ENCODE measurements at places on chromosomes 3 and 15.
A peak's percentile ranks its signal among the peaks of the same experiment; 100 is the strongest.

GRCh38 chr3:36417237-36417636 is 36.9 kb downstream of the STAC start:
- DNase-seq = no peak

- no peak for DNase-seq
These were observed 155.6 kb downstream of the GOLGA6L4 start for GRCh38 chr15:84391191-84391590.

DNA sequence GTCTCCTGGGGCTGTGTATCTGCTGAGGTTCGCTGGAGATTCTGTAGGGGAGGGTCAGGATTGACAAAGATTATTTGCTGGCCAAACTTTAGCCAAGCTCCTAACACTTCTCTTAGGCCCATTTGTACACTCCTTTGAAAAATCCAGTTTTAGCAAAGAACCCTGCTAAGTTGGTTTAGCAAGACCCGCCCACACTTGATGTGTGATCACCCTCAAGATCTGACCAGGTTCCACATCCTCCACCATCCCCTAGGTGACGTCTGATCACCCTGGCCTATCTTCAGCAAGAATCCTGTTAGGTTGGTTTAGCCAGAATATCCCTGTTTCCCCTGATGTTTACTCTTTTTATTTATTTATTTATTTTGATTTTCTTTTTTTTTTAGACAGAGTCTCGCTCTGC is 14.8 kb upstream of the SLC35G2 start:
- no peak for DNase-seq

DNA sequence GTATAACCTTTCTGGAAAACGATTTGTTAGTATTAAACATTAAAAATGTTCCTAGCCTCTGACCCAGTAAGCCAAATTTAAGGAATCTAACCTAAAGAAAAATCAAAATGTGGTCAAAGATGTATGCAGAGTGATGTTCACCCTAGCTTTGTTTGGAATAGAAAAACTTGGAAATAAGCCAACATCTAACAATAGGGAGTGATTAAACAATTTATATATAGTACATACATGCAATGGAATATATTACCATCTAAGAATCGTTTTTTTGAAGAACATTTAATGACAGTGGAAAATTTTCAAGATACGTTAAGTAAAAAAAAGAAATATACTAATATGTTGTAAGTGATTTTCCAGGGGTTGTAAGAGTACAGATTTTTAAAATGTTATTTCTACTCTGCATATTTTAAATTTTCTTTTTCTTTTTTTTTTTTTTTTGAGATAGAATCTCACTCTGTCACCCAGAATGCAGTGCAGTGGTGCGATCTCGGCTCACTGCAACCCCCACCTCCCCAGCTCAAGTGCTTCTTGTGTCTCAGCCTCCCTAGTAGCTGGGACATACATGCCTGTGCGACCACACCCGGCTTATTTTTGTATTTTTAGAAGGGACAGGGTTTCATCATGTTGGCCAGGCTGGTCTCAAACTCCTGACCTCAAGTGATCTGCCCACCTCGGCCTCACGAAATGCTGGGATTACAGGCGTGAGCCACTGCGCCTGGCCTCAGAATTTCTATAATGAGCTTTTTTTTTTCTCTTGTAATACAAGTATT is 54.9 kb downstream of the ANP32A start:
- no peak for DNase-seq

- DNase-seq = no peak
These were observed 43.6 kb downstream of the SST start for GRCh38 chr3:187626581-187626980.

GRCh38 chr15:41935566-41936020 is 36.8 kb downstream of the EHD4 start:
- no peak for DNase-seq

GRCh38 chr3:25820366-25820765 is 30.5 kb downstream of the OXSM start:
- DNase-seq = peak; percentile 11

- peak; percentile 32 for DNase-seq
These were observed 46.2 kb downstream of the DENND6A start for GRCh38 chr3:57646723-57647122.

- no peak for DNase-seq
These were observed 246.9 kb upstream of the TLE3 start for GRCh38 chr15:70344666-70345065.

DNA sequence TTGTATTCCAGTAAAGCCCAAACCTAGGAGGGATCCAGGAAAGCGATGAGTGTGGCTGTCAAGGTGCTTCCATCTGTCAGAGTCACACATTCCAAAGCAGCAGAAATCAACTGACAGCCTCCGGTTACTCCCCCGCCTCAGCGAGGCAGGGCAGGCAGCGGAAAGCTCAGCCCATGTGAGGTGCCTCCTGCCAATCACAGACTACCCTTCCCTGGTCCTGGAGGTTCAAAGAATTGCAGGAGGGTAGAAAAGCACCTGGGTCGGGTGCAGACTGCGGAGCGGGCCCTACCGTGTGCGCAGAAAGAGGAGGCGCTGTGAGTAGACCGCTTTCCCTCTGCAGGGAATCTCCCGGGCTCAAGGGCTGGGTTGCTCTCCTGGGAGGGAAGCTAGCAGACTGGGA is at the start of gene UPK1B:
Gene UPK1B, plus strand, starts transcription at position 274 of the 400 bp plus-strand sequence. CDS start 13,144 bp downstream, outside the sequence.
- DNase-seq = no peak

GRCh38 chr3:113151461-113152031 is 59.8 kb upstream of the BOC start:
- no peak for DNase-seq

- no peak for DNase-seq
These were observed 249.1 kb downstream of the OTOL1 start for GRCh38 chr3:161745741-161746140.

DNA sequence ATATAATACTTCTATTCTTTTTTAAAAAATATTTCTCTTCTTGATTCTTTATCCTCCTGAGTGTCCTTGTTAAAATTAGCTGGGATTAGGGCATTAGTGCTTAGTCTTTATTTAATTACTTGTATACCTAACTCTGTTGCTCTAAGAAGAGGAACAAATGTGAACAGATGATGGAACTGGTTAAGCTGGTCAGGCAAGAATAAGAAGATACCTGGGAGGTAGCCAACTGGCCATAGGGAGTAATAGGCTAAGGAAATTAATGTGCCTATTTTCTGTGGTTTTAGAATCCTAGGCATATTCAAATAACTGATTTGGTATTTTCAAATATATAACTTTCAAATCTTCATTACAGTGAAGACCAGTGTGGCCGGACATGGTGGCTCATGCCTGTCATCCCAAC is 54.4 kb downstream of the EIF3J start:
- DNase-seq = no peak

GRCh38 chr15:55407498-55408011 is 604 bp downstream of the CCPG1 start:
- no peak for DNase-seq

DNA sequence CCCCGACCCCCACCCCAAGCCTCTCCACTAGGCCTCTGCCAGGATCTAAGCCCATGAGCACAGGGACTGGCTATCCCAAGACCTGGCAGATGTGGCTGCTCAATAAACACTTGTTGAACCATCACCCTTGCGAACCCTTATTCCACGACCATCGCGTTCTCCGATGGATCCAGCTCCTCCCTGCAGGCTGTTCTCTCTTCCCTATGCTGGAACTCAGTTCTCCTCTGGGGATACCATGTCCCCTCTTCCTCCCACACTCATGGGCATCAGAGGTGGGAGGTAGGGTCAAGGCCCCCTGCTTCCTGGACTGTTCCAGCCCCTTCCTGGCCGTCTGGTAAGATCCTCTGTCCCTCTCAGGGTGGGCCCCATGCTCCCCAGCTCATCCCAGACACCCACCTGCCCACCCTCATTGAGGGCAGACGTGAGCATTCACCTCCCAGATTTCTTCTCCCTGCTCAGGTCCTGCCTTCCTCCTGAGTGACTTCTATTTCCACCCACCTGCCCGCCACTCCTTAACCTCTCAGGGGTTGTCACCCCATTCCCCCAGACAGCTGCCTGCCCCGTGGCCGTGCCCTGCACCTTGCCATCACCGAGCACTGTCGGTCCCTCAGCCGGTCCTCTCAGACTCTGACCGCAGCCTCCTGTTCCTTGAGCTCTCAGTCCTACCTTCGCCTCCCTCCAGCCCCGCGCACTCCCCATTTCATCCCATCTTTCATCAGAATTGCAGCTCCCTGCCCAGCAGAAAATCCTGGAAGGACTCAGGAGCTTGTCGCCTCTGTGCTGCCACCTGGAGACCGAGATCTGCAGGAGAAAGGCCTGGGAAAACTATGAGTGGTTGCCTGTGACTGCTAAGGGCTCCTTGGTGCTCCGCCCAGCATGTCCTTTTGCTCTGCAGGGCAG is 42.0 kb downstream of the PML start:
- DNase-seq = no peak

GRCh38 chr15:95304151-95304946 is 1026.2 kb upstream of the NR2F2 start:
- no peak for DNase-seq

DNA sequence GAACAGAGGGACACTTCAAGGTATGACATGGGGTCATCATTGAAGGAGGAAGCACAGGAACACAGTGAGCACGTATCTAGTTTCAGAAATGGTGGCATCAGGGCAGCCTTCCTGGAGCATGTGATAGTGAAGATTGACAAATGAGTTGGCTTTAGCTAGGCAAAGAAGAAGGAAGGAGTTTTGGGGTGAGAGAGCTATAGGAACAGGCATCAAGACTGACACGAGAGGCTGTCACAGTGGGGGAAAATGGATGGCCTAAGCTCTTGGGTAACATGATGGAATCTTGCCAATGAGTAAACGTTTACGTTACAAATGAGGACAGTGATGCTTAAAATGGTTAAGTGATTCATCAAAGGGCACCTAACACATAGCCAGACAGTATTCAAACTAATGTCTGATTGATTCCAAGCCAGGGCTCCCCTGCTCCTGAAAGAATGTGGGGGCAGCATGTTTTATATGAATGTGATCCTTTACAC is 23.1 kb upstream of the GPR171 start:
- peak; percentile 75 for DNase-seq

GRCh38 chr15:28096670-28097431 is 2.3 kb downstream of the OCA2 start:
- DNase-seq = no peak

DNA sequence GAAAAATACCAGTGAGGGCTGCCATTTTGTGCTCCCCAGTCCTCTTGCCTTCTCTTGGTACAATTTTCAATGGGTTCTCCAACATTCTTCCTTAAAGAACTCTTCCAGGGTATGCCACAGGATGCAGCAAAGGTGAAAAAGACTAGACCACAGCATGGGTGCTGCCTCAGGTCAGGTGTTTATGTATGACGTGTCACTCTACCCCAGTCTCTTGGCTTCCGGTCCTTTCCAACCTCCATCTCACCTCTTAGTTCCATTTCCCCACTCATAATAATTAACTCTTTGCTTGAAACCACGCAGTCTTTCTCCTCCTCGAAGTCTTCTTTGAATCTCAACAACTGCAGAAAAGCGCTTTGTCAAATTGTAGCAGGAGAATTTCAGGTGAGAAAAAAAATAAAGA is 104.7 kb upstream of the TBC1D5 start:
- DNase-seq = no peak

GRCh38 chr3:134600685-134601463 is 49.9 kb downstream of the KY start:
- no peak for DNase-seq

GRCh38 chr3:71873093-71873611 is 88.2 kb upstream of the PROK2 start:
- no peak for DNase-seq

- no peak for DNase-seq
These were observed 82.1 kb downstream of the MYO1E start for GRCh38 chr15:59290295-59291212.

DNA sequence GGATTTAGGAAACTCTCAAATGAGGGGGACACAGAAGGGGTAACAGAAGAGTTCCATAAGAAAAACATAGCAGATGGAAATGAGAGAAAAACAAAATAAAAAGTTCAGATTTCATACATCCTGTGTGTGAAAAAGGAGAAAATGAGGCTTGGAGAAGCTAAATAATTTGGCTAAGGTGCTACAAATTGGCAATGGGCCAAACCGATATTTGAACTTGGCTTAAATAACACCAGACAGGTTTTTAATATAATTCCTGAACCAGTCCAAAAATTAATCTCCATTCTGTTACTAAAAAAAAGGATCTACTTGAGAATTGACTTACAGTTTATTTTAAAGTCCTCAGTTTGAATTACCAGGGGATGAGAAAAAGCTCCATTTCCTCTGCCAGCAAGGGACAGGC is 342.9 kb upstream of the DPH6 start:
- no peak for DNase-seq

All from keratinocyte (primary cell).